ENCODE measurements at places on chromosomes 12 and 14.

DNA sequence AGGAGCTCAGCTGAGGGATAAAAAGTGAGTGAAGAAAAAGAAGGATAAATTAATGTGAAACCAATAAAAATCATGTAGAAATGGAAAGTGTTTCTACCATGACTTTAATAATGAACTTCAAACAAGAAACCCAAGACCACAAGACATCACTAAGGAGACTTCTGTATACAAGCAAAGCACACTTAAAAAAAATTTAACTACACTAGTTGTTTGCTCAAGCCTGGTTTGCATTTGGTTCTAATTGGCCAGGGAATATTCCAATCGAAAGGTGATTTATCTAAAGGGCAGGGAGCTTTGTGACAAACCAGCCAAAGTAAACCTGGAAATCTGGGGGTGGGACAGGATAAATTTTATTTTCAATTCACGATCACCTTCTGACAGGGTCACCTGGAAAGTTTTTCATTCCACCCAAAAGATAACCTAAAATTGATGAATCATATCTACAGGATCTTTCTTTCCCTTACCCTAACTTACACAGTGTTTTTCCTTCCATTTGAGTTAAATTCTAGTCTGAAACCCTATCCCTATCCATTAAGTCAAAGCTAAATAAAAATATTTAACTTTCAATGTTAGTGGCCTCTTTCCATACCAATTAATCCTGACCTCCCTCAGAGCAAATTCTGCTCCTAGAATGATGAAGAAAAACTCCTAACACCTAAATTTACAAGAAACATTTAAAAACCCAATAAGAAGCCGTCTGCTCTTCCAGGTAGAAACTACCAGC is 2.6 kb downstream of the EGLN3 start:
- H3K4me3 ChIP-seq = peak overlapping the region; percentile 38
- H3K4me1 ChIP-seq = peaks cover 9% of the 10 kb centered on the region
- peaks cover 36% of the 10 kb centered on the region for H3K27me3 ChIP-seq
- H3K27ac ChIP-seq = no peak overlapping the region
- DNase-seq = no peak

DNA sequence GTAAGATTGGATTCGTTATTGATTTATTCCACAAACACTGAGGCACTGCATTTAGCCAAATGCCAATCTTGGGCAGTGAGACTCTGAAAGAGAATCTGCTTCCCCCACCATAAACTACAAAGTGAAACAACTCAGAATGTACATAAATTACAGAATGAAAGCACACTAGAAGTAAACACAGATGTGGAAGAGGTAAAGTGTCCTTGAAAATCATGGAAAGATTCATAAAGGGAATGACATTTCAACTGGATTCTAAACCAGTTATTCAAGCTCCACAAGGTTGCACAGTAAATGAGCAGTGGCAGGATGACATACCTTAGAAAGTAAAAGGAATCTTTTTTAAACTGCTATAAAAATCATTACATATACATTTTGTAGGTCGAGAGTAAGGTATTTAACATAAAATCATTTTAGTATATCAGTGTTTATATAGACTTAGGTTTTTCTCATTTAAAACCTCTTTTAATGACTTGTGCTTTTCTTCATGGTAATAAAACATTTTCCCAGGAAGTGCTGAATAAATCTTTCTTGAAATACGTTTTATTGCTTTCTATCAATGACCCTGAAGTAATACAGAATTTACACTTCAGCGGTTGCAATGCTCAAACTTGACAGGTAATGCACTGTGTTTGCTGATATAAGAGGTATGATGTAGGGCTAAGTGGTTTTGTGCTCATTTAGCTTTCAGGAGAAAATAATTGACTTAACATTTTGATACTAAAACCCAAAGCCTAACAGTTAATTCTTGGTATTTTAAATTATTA is 270.6 kb downstream of the NAV3 start:
- no peaks in the 10 kb centered on the region for H3K4me1 ChIP-seq
- H3K36me3 ChIP-seq = no peaks in the 10 kb centered on the region
- H3K4me3 ChIP-seq = no peak overlapping the region
- no peak for DNase-seq

DNA sequence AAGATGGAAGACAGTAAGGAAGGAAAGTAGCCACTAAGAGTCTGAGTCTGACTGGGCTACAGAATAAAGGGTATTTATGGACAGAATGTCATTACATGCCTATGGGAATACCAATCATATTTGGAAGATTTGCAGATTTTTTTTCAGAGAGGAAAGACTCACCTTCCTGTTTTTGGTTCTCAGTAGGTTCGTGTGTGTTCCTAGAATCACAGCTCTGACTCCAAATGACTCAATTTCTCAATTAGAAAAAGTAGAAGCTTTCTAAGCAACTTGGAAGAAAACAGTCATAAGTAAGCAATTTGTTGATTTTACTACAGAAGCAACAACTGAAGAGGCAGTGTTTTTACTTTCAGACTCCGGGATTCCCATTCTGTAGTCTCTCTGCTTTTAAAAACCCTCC is 15.4 kb upstream of the PAPLN start:
- H3K27ac ChIP-seq = no peak overlapping the region
- peaks cover 21% of the 10 kb centered on the region for H3K4me1 ChIP-seq
- peaks cover 6% of the 10 kb centered on the region for H3K36me3 ChIP-seq
- no peaks in the 10 kb centered on the region for H3K27me3 ChIP-seq

DNA sequence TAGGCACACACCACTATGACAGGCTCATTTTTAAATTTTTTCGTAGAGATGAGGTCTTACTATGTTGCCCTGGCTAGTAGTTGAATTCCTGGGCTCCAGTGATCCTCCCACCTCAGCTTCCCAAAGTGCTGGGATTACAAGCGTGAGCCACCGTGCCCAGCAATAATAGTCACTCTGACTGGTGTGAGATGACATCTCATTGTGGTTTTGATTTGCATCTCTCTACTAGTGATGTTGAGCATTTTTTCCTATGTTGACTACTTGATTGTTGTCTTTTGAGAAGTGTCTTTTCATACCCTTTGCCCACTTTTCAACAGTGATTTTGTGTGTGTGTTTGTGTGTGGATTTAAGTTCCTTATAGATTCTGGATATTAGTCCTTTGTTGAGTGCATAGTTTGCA is 26.3 kb downstream of the ATP2A2 start:
- no peak overlapping the region for H3K27ac ChIP-seq
- no peak overlapping the region for H3K4me3 ChIP-seq
- peaks cover 54% of the 10 kb centered on the region for H3K36me3 ChIP-seq
- peaks cover 44% of the 10 kb centered on the region for H3K4me1 ChIP-seq

- no peak for DNase-seq
- no peak overlapping the region for H3K27ac ChIP-seq
- H3K27me3 ChIP-seq = no peaks in the 10 kb centered on the region
- H3K4me1 ChIP-seq = no peaks in the 10 kb centered on the region
Observed at GRCh38 chr14:94717808-94718207, 52.1 kb downstream of the GSC start.

DNA sequence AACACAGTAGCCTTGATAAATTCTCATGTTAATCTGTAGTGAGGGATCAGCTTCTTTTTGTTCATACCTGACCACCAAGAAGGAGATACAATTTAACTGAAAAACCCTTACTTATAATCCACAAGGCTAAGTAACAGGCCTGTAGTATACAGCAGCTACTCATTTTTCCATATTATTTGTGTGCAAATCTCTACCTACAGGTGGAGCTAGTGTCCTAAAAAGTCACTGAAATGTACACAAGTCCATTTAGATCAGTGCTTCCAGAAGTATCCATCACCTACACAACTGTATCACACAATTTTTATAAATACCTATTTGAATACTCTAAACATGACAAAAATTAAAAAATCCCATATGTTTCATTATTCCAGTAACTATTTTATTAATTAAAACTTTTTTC is 173.2 kb downstream of the SLC35F4 start:
- no peaks in the 10 kb centered on the region for H3K27me3 ChIP-seq
- no peaks in the 10 kb centered on the region for H3K4me1 ChIP-seq
- peak; percentile 39 for DNase-seq
- H3K4me3 ChIP-seq = no peak overlapping the region
- no peak overlapping the region for H3K27ac ChIP-seq

DNA sequence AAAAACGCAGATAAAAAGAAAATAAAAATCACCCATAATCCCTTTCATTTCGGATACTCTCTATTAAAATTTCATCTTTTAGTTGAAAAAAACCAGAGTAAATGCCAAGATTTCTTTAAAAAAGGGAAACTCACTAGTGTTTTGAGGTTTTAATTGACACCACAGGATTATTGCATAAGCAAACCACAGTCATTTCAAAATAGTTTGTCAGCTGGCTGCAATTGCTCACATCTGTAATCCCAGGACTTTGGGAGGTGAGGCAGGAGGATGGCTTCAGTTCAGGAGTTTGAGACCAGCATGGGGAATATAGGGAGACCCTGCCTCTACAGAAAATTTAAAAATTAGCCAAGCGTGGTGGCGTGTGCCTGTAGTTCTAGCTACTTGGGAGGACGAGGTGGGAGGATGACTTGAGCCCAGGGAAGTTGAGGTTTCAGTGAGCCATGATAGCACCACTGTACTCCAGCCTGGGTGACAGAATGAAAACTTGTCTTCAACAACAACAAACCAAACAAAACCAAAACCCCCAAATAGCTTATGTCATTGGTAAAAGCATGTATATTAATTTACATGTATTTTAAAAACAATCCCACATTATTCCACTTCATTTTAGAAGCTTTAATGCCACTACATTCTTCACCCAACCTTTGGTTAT is 48.8 kb downstream of the SYNE2 start:
- no peaks in the 10 kb centered on the region for H3K36me3 ChIP-seq
- H3K4me3 ChIP-seq = no peak overlapping the region
- no peaks in the 10 kb centered on the region for H3K27me3 ChIP-seq
- peaks cover 11% of the 10 kb centered on the region for H3K4me1 ChIP-seq
